GM12878 (cell line): ENCODE measurements at places on chromosomes 3 and 15. TPM values are rescaled to one million over a fixed set of nuclear protein-coding genes. Genes with fewer than 3 reads are reported as not detected.

Gene GLT8D1
- total RNA-seq: 35.3 and 41.0 TPM in 2 replicates

Gene PCSK6
- 0.28 and 0.35 TPM in 2 replicates for total RNA-seq

Gene CCRL2
- total RNA-seq: 1.6 and 2.1 TPM in 2 replicates

Gene CLDN16
- total RNA-seq: 3.2 and 3.6 TPM in 2 replicates

Gene UNC13C
- total RNA-seq: 17.7 and 18.0 TPM in 2 replicates

Gene SERINC4
- total RNA-seq: 0.13 and 0.15 TPM in 2 replicates

Gene INSYN1
- total RNA-seq: not detected in 2 replicates

Gene GOLGA8Q
- not detected in 2 replicates for total RNA-seq

- DNase-seq: no peak
These were observed 10.2 kb downstream of the RASL12 start for GRCh38 chr15:65057549-65057940.

DNA sequence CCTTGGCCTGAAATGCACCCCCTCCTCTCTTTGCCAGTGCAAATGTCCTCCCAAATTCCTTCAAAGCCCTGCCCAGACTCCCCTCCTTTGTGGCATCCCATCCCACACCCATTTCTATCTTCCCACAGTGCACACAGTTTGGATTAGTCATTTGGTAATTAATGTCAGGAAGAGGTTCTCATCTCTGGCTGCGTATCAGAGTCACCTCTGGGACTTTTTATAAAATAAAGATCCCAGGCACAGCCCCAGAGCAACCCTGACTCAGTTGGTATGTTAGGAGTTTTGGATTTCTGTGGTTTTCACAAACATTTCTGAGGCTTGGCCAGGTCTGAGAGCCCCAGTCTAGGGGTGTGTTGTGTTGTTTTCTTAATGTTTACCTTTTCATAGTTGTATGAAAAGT, 41.6 kb downstream of the C3orf20 start:
- DNase-seq: no peak

DNA sequence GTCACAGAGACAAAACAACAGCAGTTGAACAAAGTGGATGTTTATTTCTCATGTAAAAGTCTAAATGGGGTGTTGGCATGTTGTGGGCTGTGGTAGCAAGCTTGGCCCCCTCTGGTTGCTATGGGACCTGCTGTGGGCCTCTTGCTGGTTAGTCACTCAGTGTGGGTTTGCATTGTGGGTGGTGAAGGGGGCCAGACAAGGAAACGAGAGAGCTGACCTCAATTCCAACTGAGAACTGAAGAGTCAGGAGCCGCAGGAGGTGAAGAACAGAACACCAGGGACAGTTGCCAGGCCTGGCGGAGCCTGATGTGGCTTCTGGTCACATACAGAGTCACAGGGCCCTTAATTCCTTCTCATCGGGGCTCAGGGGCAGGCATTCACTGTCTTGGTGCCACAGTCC, 1.9 kb upstream of the ADPGK start:
- no peak for DNase-seq

- DNase-seq: no peak
These were observed 9.8 kb downstream of the LARS2 start for GRCh38 chr3:45398178-45398577.

GRCh38 chr15:51558411-51558810, 64.2 kb downstream of the DMXL2 start:
- DNase-seq: no peak

GRCh38 chr3:162764051-162764807, 1267.6 kb downstream of the OTOL1 start:
- DNase-seq: no peak

GRCh38 chr3:49602877-49603411, 48.7 kb downstream of the BSN start:
- DNase-seq: no peak

- DNase-seq: no peak
These were observed 40.9 kb upstream of the NR2C2 start for GRCh38 chr3:14906355-14906971.

GRCh38 chr15:44034933-44035624, 160.0 kb downstream of the FRMD5 start:
- DNase-seq: no peak

DNA sequence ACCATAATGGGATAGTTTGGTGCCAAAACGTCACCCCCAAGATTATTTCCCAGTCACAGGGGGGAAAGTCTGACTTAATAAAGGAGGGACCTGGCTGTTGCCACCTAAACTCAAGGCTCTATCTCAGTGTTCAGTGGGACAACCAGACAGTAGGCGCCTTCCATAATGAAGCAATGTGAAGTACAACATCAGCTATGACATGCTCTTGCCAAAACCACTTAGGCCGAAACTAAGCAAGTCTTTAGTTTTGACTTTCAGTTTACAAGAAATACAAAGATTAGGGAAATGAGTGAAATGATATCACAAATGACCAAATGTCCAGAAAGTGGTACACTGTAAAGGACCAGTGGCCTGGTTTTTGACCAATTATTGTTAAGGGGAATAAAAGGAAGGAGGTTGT, 32.9 kb downstream of the SOX14 start:
- DNase-seq: no peak

DNA sequence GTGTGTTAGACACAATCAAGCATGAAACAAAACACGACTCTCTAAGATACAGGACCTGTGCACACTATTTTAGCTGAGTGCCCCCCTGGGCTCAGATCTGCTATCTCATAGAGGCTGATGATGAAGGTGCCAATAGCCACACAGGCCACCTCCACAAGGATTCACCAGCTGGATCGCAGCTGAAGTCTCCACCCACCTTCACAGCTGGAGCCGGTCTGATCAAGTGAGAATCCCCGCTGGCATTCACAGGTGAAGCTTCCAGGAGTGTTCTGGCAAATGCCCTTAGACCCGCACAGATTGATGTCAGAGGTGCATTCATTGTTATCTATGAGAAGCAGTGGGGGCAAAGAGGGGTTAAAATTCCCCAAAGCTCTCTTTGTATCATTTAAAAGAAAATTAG, 90.1 kb downstream of the DUT start:
- DNase-seq: no peak

GRCh38 chr3:127532561-127533203, 57.9 kb downstream of the TPRA1 start:
- DNase-seq: no peak

- DNase-seq: no peak
These were observed 316.9 kb upstream of the UMPS start for GRCh38 chr3:124413393-124413792.

DNA sequence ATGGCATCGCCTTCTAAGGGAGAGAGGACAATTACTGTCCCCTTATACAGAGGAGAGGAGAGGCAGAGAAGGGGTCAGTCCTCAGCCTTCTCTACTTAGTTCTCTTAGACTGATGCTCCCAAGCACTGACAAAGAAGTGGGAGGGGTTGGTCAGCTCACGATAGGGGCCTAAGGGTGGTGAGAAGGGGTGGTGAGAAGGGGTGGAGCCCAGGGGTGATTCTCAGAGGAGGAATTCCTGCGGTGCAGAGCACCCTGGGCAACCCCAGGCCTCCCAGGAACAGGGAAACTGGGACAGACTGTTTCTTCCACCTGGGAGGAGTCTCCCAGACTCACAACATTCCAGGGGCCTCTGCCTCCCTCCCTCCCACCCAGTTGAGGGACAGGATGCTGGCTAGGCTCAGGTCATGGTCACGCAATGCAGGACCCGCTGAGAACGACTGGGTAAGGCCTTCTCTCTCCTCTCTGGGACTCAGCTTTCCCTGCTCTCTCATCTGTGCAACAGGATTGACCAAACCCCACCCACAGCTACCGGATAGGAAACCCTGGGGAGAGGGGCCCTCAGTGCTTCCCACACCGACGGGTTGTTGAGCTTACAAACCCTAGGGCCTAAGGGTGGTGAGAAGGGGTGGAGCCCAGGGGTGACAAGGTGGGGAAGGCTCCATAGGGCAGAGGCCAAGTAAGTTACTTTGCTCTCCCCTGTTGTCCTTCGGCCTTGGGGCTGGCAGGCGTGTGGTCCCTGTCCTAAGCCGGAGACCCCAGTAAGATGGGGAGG, 1.5 kb downstream of the TPRA1 start:
- DNase-seq: no peak

DNA sequence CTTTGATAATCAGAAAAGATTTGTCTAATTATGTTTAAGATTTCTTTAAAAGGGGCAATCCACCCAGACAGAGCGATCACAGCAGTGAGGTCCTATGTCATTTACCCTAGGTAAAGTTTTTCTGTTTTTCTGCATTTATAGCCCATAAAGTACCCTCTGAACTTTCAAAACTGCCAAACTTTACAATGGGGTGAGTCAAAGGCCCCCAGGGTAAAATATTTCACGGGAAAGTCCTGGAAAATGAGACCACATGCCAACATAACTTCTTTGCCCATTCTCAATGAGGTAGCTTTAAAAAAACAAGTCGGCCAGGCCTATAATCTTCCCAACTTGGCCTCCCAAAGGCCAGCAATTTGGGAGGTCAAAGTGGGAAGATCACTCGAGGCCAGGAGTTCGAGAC, 53.0 kb downstream of the SUCLG2 start:
- DNase-seq: no peak

DNA sequence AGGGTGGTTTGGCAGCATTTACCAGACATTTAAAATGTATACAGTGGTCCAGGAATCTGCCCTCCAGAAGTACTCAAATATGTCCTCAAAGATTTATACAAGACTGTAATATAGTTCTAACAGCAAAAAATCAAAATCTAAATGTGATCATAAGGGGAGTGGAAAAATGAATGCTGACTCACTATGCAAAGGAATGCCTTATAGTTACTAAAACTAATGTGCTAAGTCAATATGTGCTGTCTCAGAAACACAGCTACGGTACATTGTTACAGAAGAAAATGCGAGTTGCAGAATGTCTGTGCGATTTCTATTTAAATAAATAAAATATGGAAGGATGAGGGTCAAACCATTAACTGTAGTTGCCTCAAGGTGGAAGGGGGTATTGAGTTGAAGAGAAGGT, 230.1 kb upstream of the UBE2E1 start:
- DNase-seq: no peak

GRCh38 chr3:42524751-42525150, 22.3 kb downstream of the VIPR1 start:
- DNase-seq: no peak

GRCh38 chr3:150371741-150372254, 36.3 kb upstream of the TSC22D2 start:
- DNase-seq: no peak

- DNase-seq: no peak
These were observed 212.4 kb downstream of the IL5RA start for GRCh38 chr3:2897821-2898220.

DNA sequence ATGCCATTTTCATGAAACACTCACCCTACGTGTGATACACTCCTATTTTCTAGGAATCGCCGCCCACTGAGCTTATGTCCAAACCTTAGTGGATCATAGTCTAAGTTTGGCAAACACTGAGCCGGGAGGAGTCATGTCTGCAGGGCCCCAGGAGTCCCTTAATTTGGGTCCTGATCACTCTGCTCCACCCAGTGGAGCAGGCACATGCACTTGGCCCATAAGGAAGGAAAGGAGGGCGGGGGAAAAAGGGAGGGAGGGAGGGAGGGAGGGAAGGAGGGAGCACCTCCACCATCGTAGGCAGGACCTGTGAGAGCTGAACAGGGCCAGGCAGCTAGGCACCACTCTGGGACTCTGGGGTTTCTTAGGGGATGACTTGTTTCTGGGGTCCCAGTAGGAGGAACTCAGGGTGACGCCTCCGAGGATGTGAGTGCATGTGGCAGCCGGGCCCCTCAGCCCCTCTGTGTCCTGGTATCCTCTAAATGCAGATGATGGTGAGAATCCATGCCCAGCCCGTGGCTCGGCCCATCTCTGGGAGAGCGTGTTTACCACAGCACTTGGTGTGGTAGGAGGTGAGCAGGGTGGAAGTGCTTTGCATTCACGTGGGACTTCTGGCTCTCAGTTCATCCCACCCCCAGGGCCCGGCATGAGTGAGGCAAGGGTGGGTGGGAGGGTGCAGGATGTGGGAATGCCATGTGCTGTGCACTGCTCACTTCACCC, 109.4 kb downstream of the KLF13 start:
- DNase-seq: no peak

DNA sequence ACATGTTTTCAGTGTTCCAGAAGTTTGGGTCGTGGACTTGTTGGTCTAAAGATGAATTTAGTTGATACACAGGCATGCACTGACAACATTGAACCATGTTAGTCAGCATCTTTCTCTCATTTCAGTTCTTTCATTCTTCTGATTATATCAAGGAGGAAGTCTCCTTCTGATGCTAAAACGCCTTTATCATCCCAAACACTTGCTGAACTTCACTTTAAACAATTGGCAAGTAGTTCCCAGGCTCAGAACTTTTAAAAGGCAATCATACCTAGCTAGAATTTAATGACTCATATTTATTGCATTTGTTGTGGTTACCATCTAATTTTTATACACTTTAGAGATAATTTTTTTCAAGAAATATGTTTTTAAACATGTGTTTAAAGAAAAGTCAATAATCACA, 15.9 kb downstream of the LMCD1 start:
- no peak for DNase-seq

- no peak for DNase-seq
These were observed 168.5 kb downstream of the NFKBIZ start for GRCh38 chr3:102017784-102018183.

DNA sequence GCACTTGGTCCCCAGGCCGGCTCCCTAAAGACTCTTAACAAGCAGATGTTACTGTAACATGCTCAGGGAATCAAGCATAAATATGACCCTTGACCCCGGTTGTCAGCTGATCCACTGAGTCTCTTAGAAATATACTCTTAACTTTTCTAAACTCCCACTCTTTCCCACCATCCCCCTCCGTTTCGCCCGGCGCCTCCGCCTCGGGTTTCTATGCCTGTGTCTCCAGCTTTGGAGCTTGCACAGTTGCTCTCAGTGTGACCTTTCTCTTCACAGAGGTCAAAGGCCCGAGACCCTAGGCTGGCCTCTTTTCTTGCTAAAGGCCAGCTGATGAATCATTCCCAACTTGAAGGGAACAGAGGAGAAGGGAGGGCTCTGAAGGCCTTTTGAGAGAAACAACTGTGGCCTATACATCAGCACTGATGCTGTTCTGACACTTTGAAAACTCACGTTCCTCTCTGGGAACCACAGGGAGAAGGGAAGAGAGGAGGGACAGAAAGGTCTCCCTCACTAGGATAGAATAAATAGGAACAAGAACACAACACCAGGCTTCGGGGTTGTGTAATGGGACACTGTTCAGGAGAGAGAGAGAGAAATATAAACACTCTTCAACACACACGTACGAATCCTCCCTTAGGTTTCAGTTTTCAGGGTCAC, 484.5 kb upstream of the NR2F2 start:
- DNase-seq: no peak

DNA sequence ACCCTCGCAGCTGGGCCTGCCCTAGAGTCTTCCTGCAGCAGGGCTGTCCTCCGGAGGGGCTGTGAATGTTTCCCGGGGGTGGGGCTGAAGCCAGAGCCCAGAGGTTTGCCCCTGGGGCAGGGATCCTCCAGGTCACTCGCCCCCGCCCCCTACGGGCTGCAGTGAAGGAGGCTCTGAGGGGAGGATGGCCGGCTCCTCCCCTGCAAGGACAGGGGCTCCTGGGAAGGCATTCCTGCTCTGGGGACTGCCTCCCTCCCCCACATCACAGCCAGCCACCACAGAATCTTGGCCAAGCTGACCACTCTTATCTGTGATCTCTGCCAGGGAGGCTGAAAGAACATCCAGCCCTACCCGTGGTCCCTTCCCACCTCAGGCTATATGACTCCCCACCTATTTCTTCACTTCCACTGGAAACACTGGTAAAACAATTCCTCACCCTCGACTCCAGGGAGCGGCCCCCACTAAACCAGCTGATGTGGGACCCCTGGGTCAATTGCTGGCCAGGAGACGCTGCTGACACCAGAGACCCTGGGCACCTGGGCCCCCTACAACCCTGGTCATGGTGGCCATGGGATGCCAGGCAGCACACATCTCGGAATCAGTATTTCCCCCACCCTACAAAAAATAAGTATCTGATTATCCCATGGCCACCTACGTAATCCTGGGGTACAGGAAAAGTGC, 66.0 kb downstream of the HMCES start:
- DNase-seq: no peak
